Inflammatory macrophage (primary cell): ENCODE measurements at places on chromosomes 12 and 14.

- no peak for DNase-seq
Observed at GRCh38 chr14:87264272-87264785, 728.7 kb downstream of the GALC start.

DNA sequence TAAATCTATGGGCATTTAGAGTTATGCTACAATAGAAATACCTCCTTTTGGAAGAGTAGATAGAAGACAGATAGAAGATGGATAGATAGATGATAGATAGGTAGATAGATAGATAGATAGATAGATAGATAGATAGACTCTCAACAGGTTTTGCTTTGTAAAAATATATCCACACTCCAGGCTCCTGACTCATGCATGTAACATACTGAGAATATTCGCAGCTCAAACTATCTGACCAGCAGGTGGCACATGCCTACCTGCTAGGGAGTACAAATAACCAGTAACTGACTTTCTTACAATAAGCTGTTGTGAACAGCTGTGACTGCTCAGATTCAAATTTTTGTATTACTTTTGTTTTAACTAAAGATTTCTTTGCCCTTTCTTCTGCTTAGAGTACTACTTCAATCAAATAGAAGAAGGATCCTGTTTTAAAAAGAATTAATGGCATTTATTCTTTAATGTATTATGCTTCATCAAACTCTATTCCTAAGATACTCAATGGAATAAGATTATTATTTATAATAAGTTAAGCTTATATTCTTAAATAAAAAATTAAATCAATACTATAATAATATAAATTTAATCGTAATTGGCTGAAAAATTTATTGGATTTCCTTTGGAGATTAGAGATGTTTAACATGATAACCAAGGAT lies 15.8 kb upstream of the CPNE8 start:
- peak; percentile 70 for DNase-seq

DNA sequence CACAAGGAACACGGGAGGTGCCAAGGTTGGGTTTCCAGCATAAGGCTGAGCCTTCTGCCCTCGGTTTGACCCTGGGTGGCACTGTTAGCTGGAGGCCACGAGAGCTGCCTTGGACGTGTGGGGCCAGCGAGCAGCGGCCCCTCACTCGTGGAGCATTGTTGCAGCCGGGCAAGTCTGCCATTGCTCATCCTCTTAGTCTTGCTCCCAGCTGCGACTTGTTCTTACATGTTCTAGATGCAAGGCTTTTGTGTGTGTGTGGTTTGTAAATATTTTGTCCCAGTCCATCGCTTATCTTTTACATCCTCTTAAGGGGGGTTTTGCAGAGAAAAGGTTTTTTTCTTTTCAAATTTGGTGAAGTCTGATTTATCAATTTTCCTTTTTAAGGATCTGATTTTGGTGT lies 21.1 kb upstream of the C1S start:
- DNase-seq, result no peak

GRCh38 chr12:91074154-91074709 lies 16.4 kb upstream of the KERA start:
- DNase-seq, result no peak

- DNase-seq, result no peak
Observed at GRCh38 chr12:4296751-4297150, 23.2 kb downstream of the CCND2 start.

DNA sequence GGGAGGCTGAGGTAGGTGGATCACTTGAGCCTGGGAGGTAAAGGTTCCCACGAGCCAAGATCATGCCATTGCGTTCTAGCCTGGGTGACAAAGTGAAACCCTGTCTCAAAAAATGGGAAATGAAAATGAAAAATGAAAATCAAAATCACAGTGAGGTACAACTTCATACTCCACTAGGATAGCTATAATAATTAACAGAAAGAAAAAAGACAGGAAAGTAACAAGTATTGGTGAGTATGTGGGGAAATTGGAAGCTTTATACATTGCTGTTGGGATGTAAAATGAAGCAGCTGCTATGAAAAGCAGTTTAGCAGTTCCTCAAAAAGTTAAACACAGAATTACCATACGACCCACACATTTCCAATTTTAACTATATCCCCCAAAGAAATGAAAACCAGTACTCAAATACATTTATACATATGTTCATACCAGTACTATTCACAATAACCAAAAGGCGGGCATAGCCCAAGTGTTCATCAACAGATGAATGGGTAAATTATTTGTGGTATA lies 22.2 kb downstream of the SGPP1 start:
- no peak for DNase-seq

- no peak for DNase-seq
Observed at GRCh38 chr12:119415714-119416113, 81.2 kb downstream of the CCDC60 start.

DNA sequence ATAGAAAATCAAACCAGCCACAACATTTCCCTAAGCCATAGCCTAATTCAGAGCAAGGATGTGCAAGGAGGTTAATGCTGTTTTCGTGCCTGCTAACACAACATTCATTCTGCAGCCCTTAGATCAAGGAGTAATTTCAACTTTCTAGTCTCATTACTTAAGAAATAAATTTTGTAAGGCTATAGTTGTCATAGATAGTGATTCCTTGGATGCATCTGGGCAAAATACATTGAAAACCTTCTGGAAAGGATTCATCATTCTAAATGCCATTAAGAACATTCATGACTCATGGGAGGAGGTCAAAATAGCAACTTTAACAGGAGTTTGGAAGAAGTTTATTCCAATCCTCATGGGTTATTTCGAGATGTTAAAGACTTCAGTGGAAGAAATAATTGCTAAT lies 283.2 kb downstream of the RPAP3 start:
- DNase-seq, result no peak

DNA sequence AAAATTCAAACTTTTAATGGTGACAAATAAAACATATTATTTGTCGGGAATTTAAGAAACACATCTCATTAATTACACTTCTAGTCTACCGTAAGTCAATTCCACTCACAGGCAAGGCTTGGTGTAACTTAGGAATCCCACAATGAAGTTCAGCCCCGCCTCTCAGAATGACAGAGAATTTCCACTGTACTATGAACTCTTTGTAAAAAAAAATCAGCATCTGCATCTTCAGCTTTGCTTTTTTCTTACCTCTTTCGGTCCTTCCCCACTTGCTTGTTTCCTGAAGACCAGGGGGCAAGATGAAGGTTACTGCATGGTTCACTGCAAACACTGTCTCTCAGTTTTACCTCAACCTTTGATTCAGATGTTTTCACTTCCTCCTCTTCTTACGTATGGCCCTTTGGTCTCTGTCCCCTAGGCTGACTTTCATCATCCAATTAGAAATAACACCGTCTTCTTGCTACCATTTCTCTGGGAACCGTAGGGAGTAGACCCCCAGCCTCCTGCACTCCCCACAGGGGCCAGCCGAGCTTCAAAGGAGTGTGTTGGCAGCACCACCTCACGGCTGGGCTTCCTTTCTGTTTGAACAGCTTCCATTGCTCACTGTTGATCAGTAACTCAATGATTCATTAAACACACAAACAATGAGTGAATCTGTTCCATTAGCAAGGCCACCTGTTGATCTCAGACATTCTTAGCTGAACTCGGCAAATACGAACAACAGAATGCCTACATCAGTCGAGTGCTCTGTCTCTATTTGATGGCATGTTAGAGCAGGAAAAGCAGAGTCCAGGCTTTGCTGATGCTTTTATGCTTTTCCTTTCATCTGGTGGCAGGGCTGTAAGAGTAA lies 343.0 kb downstream of the BMP4 start:
- DNase-seq, result no peak

- no peak for DNase-seq
Observed at GRCh38 chr14:102831163-102831804, 54.0 kb downstream of the TRAF3 start.

DNA sequence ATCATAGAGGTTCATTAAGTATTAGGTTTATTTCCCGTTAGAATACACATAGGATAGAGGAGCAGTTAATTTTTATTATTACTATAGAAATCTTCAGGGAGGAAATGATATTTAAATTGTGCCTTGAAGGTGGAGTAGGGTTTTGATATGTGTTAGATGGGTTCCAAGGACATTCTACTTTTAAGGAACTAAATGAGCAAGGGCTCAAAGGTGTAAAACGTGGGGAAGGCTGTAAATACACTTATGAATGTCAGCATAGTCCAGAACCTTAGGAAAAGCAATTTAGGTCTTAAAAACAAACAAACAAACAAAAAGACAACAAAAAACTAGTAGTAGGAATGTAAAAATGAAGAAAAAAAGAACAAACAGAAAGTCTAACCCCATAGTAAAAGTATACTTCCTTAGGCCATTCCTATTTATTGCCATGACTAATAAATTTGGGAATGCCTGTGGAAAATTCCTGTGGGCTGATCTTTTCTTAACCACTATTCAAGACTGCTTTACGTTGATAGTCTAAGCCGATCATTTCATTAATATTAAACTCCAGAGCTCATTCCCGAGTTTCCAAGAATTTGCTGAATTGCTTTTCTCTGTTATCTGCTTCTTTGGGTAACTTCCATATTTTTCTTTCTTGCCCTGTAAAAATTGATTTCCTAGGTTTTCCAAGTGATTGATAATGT lies 180.3 kb downstream of the RAD51B start:
- no peak for DNase-seq

DNA sequence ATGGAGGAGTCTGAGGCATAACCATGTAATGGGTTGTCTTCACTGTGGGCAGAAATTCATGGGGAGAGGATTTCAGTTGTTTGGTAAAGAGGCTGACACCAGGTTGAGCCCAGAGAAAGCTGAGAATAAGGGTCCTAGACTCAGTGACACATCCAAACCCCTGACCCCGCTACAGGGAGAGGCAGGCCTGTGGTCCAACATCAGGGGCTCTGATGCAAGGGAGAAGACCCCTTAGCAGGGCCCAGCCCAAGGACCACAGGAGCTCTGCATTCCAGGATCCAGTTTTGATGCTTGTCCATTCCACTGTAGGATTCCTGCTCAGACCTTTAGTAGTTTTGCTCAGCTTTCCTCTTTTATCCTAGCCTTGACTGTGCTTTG lies 15.5 kb downstream of the GPR68 start:
- no peak for DNase-seq

DNA sequence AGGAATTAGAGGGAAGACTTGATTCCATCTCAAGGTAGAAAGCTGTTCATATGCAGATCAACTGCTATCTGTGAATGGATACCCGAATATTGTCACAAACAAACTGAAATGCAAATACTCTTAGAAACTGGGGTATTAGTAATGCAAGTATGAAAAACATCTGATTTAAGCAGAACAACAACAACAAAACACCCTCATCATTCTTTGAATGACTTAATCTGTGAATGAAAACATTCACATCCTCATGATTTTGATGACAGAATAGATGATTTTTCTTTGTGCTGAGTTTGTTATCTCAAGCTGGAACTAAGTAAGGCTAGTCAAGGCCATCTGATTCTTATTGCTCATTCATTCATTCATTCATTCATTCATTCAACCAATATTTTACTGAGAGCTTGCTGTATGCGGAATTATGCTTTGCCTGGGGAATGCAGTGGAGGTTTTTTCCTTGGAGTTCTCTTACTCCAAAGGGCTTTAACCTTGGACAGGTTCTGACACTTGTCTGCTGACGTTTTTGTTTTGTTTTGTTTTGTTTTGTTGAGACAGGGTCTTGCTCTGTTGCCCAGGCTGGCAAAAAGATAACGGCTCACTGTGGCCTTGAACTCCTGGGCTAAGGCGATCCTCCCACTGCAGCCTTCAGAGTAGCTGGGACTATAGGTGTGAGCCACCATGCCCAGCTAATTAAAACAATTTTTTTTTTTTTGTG lies 23.3 kb downstream of the OR10G3 start:
- no peak for DNase-seq

- DNase-seq, result no peak
Observed at GRCh38 chr12:111838353-111838752, 3.7 kb upstream of the MAPKAPK5 start.

- DNase-seq, result no peak
Observed at GRCh38 chr14:88681755-88682494, 110.8 kb downstream of the EML5 start.

DNA sequence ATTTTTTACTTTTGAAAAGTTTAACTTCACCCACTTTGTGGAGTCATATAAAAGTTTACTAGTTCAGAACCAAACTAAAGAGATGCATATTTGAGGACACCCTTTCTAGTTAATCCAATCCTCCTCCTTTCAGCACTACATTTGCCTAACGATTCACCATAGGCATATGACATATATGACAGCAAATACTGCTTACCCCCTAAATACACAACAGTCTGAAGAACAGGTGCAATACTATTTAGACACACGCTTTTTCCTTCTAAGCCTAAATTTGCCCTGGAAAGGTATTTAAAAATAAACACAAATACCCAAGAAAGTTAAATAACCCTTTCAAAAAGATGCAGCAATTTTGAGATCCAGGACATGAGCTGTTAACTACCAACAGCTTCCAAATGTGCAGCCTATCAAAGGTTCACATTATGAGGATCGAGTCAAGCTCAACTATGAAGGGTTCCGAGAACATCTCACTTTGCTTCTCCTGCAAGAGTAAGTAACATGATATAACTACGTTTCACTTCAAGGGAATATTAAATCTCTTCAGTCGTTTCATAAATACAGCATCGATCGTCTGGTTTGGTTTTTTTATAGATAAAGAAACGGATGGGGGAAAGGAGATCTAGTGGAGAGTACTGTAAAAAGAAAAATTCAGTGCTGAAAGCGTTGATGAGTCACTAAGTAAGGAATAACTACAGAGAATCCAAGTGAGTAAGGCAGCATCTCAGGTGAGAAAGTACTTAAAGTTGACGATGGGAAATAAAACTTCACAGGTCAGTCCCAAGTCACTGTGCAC lies 677 bp upstream of the AP4S1 start:
- no peak for DNase-seq

GRCh38 chr12:120757949-120758348 lies 32.3 kb downstream of the ACADS start:
- DNase-seq, result no peak

- DNase-seq, result peak; percentile 50
Observed at GRCh38 chr14:50542941-50543418, 10.6 kb upstream of the MAP4K5 start.

DNA sequence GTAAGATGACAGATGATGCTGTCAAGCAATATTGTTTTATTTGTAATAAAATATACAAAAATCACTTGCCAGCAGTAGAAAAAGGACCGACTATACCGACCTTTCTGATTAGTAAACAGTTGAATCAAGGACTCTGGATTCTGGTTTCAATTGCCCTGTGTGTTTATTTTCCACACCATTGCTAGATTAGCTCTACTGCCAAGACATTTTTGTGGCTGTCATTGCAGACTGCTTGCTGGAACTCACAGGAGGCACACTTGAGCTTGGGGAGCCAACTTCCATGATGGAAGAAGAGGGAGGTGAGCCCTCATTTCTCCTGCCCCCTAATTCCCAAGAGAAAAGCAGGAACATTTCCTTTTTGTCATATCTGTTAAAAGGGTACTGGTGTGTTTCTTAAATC lies 51.3 kb downstream of the MAPKAPK5 start:
- no peak for DNase-seq

DNA sequence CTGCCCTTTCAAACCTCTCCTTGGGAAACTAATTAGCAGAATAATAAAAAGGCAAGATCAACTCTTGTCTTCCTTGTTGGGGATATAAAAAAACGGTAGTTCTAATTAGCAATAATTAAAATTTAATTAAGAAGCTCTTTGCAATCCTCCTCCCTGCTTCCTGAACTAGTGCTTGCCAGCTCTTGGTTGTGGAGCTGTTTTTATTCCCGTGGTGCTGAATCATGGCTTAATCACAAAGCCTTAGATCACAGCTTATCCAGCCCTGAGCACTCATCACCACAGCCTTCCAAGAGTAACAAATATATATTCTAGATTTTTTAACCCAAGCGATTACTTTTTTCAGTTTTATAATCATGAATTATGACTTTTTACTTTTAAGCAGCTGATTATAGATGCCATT lies 63.2 kb upstream of the INSM2 start:
- DNase-seq, result no peak
